ENCODE measurements at places on chromosomes 4 and X. TPM values are rescaled to one million over a fixed set of nuclear protein-coding genes. Genes with fewer than 3 reads are reported as not detected.

Gene HERC6
- 4.9 TPM for total RNA-seq

Gene ZNF157
- total RNA-seq = not detected

Gene ZFP42
- not detected for total RNA-seq

Gene HPGD
- 2.7 TPM for total RNA-seq

Gene TRIML2
- total RNA-seq = not detected

Gene MSANTD1
- 0.63 TPM for total RNA-seq

Gene IL9R
- not detected for total RNA-seq

Gene PPARGC1A
- total RNA-seq = 0.81 TPM

Gene ATP2B3
- not detected for total RNA-seq

Gene SPATA18
- 22.3 TPM for total RNA-seq

Gene ADAM29
- total RNA-seq = not detected

Gene MAGEA10
- not detected for total RNA-seq

Gene SCML2
- total RNA-seq = 1.5 TPM

Gene MAGEA2B
- not detected for total RNA-seq

Gene PDZD4
- 0.09 TPM for total RNA-seq

Gene SMARCA5
- 53.6 TPM for total RNA-seq

Gene YIPF7
- total RNA-seq = not detected

Gene SYNPO2
- total RNA-seq = 3.4 TPM

Gene SLIT2
- total RNA-seq = 46.4 TPM

Measured in fibroblast of the aortic adventitia (primary cell).